Activated CD8-positive, alpha-beta memory T cell treated with anti-CD3 and anti-CD28 coated beads for 24 hours (primary cell): ENCODE measurements at places on chromosomes 3 and 15.

DNA sequence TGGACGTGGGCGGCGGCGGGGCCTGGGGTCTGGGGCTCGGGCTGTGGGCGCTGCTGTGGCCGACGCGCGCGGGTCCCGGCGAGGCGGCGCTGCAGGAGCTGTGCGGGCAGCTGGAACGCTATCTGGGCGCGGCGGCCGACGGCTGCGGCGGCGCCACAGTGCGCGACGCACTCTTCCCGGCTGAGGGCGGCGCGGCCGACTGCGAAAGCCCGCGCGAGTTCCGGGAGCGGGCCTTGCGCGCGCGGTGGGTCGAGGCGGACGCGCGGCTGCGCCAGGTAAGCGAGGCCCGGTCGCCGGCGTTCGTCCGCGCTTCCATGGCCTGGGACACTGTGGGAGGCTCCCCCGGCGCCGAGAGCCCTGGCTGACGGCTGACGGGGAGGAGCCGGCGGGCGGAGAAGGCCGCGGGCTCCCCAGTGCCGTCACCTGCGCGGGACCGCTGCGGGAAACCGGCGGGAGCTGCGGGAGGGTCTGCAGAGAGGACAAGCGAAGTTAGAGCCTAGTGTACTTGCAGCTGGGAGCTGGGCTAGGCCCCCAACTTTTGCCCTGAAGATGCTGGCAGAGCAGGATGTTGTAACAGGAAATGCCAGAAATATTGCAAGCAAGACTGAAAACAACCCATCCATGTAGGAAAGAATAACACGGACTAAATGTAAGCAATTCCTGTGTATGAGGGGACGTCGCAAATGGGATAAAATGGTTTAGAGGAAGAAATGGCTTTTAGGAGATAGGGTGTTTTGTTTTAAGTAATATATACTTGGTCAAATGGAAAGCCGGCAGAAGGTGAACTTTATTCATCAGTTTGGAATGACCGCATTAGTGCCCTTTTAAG, 847 bp downstream of the WHAMM start:
- DNase-seq: peak; percentile 68

DNA sequence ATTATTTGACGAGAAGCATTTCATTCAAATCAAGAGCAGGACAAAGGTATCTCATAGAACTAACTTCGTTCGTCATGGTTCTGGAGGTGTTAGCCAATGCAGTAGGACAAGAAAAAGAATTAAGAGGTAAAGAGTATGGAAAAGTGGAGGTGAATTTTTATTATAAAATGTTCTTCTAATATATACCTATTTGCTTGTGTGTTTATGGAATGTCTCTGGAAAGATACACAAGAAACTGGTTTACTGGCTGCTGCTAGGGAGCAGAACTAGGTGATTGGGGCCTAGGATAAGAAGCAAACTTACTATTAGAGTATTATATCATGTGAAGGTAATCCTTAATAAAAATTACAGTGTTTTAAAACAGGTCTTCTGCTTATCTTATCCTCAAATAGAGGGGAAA, 30.9 kb upstream of the TATDN2 start:
- DNase-seq: no peak

- DNase-seq: no peak
Measured at GRCh38 chr3:3552761-3553160, 246.5 kb upstream of the LRRN1 start.

DNA sequence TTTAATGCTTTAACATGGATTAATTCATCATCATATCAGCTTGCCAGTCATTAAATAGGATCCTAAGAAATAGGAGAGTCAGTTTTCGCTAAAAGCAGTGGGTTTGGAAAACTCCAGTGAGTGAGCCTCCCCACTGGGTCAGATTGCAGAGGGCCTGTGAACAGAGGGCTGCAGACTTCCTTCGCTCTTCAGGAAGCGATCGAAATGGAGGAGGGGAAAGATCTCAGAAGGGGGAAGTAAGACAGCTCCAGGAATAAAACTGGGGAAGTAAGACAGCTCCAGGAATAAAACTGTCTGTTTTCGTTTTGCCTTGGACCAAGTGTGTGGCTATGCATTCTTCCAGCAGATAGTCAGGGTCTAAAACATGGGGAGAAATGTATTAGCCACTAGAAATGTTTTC, 124.8 kb upstream of the C15orf61 start:
- DNase-seq: no peak

DNA sequence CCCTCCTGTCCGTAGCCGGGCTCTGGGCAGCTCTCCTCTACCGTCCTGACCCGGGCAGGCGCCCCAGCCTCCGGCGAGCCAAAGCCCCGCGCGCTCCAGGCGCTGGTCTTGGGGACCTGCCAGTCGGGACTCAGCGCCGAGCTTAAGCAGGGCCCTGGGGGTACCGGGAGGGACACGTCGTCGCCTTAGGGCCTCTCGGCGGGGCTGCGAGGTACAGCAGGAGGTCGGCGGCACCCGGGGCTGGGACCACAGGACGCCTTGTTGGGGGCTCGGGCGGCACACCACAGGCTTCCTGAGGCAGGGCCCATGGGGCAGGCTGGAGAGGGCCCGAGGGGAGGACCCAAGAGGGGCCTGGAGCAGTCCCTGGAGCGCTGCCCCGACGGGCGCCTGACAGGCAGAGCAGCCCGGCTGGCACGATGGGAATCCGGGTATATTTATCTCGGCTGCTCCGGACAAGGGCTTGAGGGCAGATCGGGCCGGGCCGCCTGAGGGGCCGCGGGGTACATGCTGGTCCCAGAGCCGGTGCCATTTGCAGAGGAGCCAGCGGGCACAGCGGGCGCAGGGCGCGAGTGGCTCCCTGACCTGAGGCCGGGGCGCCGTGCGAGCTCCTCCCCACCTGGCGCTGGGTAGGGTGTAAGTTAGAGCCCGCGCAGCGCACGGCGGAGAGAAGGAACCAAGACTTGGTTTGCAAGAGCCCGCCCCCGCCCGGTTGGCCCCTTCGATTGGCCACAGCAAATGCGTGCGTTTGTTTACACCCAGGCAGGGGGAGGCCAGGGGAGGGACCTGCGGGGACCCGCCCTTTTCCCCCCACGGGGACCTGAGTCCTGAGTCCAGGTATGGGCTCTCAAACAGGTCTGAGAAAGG, 574 bp downstream of the SLC38A3 start:
- DNase-seq: peak; percentile 76

GRCh38 chr3:129723558-129724324, 117.3 kb upstream of the PLXND1 start:
- no peak for DNase-seq

DNA sequence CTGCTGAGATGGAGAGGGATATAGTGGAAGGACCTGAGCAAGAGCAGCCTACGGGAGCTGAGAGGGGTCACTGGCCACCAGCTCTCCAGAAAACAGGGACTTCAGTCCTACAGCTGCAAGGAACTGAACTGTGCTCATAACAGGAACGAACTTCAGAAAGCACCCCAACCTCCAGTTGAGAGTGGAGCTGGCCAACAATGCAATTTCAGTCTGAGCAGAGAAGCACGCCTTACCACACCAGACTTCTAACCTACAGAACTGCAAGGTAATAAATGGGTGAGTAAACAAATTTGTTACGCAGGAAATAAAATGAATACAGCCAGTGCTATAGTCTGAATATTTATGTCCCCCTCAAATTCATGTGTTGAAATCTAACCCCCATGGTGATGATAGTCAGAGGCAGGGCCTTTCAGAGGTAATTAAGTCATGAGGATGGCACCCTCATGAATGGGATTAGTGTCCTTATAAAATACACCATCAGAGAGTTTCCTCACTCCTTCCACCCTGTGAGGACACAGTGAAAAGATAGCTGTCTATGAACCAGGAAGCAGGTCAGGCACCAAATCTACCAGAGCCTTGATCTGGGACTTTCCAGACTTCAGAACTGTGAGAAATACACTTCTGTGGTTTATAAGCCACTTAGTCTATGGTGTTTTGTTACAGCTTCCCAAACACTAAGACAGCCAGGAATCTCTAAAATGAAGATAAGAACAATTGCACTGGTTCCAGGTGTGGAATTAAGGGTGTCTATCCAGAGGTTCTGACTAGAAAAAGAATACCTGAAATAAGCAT, 58.6 kb downstream of the SYNM start:
- no peak for DNase-seq

DNA sequence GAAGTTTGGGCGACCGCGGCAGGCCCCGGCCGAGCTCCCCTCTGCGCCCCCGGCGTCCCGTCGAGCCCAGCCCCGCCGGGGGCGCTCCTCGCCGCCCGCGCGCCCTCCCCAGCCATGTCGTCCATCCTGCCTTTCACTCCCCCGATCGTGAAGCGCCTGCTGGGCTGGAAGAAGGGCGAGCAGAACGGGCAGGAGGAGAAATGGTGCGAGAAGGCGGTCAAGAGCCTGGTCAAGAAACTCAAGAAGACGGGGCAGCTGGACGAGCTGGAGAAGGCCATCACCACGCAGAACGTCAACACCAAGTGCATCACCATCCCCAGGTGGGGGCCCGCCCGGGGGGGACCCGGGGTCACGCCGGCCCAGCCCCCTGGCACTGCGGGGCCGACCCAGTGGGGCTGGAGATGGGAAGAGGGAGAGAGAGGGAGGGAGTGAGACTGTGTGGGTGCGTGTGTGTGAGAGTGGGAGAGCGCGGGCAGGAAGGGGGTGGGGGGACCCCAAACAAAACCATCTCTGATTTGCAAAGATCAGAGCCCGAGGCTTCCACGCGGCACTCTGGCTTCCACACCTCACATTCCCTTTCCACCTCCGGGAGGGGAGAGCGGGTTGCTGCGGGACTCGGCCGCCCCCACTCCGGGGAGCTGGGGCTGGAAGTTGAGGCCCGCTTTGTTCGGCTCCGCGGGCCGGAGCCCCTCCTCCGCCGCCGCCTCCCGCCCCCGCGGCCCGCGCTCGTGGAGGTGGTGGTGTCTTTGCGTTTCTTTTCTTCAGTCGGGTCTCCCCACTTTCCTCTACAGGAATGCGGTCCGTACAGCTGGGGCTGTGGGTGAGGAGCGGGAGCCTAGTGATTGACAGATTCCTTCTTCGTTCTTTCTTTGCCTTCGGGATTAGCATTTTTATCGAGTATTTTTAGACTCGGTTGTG, 898 bp downstream of the SMAD3 start:
- DNase-seq: peak; percentile 77

- DNase-seq: no peak
Measured at GRCh38 chr3:140843656-140844055, 98.0 kb upstream of the SLC25A36 start.

- DNase-seq: no peak
Measured at GRCh38 chr15:88257311-88258092, 963 bp upstream of the NTRK3 start.

DNA sequence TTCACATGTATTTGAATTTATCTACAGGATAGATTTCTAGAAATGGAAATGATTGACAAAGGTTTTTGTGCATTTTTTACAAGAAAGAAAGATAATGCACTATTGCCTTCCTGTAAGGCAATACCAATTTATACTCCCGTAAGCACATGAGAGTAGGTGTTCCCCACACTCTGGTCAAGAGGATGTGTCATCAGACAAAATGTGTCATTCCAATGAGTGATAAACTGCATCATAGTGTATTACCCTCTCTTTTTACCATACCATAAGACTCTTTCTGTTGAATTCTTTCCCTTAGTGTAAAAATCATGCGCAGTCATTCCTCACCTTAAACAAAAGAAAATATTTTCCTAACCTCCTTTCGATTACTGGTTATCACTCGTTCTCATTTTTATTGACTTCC, 251.0 kb downstream of the ROBO1 start:
- DNase-seq: no peak

GRCh38 chr15:77810130-77810571, 177.4 kb upstream of the LINGO1 start:
- no peak for DNase-seq
